ENCODE measurements at places on chromosomes 1 and 21. TPM values are rescaled to one million over a fixed set of nuclear protein-coding genes. Genes with fewer than 3 reads are reported as not detected.

BCL2L15 gene
- not detected for total RNA-seq

MPZ gene
- total RNA-seq = 0.18 TPM

VASH2 gene
- 4.7 TPM for total RNA-seq

ANGPTL3 gene
- total RNA-seq = not detected

ACKR1 gene
- not detected for total RNA-seq

ZC3H12A gene
- total RNA-seq = 45.3 TPM

CD48 gene
- total RNA-seq = not detected

PGLYRP4 gene
- total RNA-seq = not detected

DNA sequence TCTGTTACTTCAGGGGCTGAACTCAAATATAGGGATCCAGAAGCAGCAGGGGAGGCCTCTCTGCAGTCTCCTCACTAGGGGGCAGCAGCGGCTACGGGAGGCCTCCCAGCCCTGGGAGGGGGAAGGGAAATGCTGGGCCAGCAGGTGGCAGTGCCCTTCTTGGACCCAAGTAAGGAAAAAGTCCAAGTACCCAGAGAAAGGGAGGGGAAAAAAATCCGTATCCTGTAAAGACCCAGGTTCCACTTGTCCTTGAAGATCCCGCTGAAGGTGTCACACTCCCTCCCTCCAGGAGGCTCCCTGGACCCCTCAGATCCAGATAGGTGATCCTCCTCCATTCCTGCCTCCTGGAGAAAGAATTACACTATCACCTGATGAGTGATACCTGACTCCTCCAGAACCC is 14.1 kb upstream of the NUAK2 start:
- H3K4me1 ChIP-seq = no peaks in the 10 kb centered on the region
- H3K27ac ChIP-seq = no peak overlapping the region
- H3K4me3 ChIP-seq = no peak overlapping the region
- no peaks in the 10 kb centered on the region for H3K36me3 ChIP-seq

DNA sequence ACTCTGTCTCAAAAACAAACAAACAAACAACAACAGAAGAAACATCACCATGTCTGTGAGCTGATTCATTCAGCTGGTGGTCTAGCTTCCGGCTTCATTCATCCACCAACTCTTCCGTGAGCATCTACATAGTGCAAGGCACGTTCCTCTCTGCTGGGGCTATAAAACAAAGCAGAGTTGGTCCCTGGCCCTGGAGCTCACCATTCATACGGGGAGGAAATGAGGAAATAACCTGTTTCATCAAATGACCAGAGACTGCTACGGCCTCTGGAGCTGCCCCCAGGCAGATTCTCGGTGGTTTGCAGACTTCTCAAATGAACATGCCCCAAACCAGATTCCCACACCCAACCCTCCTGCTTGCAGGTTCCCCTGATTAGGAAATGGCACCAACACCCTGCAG is 41.0 kb upstream of the ID3 start:
- no peak for DNase-seq
- H3K27me3 ChIP-seq = no peaks in the 10 kb centered on the region
- no peaks in the 10 kb centered on the region for H3K4me1 ChIP-seq
- H3K4me3 ChIP-seq = no peak overlapping the region

GRCh38 chr1:156090840-156091188 is 8.5 kb upstream of the MEX3A start:
- H3K4me3 ChIP-seq = no peak overlapping the region
- H3K27ac ChIP-seq = no peak overlapping the region
- no peaks in the 10 kb centered on the region for H3K36me3 ChIP-seq

- H3K4me1 ChIP-seq = no peaks in the 10 kb centered on the region
- H3K27me3 ChIP-seq = no peaks in the 10 kb centered on the region
- H3K27ac ChIP-seq = no peak overlapping the region
- no peak overlapping the region for H3K4me3 ChIP-seq
Measured at GRCh38 chr1:54754045-54754444, 10.3 kb downstream of the PARS2 start.

DNA sequence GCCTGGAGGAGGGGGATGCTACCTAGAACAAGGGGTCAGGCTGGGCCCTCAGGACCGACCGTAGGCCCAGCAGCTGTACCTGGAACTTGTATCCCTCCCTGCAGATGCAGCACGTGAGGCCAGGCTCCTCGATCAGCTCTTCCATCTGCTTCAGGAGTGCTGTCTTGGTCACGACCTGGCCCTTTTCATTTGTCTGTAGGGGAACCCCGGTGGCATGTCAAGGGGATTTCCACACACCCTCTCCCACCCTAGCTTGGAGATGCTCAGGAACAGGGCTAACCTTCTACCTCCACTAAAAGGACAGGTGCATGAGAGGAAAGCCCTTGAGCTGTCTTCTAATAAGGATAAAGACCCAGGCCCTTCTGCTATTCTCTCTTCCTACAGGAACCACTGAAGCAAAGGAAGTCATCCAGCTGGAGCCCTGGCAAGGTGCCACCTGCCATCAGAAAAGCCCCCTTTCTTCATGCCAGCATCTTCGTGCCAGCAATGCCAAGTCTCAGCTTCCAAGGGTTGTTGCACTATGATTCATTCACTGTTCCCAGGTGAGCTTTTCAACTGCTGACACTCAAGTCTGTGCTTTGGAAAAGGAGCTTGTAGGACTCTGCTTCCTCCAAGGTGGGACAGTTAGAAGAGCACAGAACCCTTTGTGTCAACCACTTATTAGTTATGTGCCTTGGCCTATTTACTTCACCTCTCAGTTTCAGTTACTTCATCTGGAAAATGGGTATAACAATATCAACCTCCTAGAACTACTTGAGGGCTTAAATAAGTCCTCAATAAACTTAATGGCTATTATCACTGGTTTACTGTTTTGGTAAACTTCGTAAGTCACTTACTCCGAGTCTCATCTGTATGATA is 122.1 kb downstream of the UBR4 start:
- peaks cover 61% of the 10 kb centered on the region for H3K36me3 ChIP-seq
- H3K27ac ChIP-seq = no peak overlapping the region
- no peak overlapping the region for H3K4me3 ChIP-seq
- no peaks in the 10 kb centered on the region for H3K4me1 ChIP-seq
- no peaks in the 10 kb centered on the region for H3K27me3 ChIP-seq

- no peaks in the 10 kb centered on the region for H3K27me3 ChIP-seq
- peak overlapping the region; percentile 25 for H3K4me3 ChIP-seq
- H3K4me1 ChIP-seq = peaks cover 48% of the 10 kb centered on the region
- no peaks in the 10 kb centered on the region for H3K36me3 ChIP-seq
- no peak for DNase-seq
- peak overlapping the region; percentile 31 for H3K27ac ChIP-seq
Measured at GRCh38 chr1:229229721-229230139, 41.2 kb upstream of the RAB4A start.

GRCh38 chr21:36450511-36450910 is 29.4 kb downstream of the CLDN14 start:
- peak overlapping the region; percentile 70 for H3K27ac ChIP-seq
- no peaks in the 10 kb centered on the region for H3K36me3 ChIP-seq
- DNase-seq = peak; percentile 41
- H3K27me3 ChIP-seq = no peaks in the 10 kb centered on the region
- no peak overlapping the region for H3K4me3 ChIP-seq
- H3K4me1 ChIP-seq = no peaks in the 10 kb centered on the region

GRCh38 chr1:230303822-230304221 is 122.3 kb downstream of the PGBD5 start:
- no peak overlapping the region for H3K27ac ChIP-seq
- H3K4me3 ChIP-seq = no peak overlapping the region
- no peaks in the 10 kb centered on the region for H3K36me3 ChIP-seq
- H3K27me3 ChIP-seq = no peaks in the 10 kb centered on the region
- peak; percentile 28 for DNase-seq

DNA sequence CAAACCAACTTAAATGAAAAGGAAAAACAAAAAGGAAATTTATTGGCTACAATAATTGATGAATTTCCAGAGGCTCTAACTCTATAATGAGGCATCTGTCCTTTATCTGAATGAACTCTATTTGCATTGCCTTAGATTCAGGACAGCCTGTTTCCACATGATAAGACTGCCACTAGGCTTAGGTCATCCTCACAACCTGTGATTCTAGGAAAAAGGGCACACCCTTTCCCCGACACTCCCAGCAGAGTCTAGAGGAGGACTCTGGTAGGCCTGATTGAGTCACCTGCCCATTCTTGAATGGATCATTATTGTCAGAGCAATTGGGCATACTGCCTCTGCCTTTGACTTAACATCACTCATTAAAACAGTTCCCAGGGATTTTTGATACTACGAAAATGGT is 262.8 kb downstream of the TPR start:
- no peaks in the 10 kb centered on the region for H3K36me3 ChIP-seq
- no peak overlapping the region for H3K27ac ChIP-seq
- no peaks in the 10 kb centered on the region for H3K27me3 ChIP-seq
- no peak overlapping the region for H3K4me3 ChIP-seq

- H3K4me3 ChIP-seq = no peak overlapping the region
- no peaks in the 10 kb centered on the region for H3K4me1 ChIP-seq
- H3K27ac ChIP-seq = no peak overlapping the region
- H3K27me3 ChIP-seq = peaks cover 42% of the 10 kb centered on the region
- no peaks in the 10 kb centered on the region for H3K36me3 ChIP-seq
Measured at GRCh38 chr1:75539230-75540116, 71.4 kb downstream of the SLC44A5 start.

DNA sequence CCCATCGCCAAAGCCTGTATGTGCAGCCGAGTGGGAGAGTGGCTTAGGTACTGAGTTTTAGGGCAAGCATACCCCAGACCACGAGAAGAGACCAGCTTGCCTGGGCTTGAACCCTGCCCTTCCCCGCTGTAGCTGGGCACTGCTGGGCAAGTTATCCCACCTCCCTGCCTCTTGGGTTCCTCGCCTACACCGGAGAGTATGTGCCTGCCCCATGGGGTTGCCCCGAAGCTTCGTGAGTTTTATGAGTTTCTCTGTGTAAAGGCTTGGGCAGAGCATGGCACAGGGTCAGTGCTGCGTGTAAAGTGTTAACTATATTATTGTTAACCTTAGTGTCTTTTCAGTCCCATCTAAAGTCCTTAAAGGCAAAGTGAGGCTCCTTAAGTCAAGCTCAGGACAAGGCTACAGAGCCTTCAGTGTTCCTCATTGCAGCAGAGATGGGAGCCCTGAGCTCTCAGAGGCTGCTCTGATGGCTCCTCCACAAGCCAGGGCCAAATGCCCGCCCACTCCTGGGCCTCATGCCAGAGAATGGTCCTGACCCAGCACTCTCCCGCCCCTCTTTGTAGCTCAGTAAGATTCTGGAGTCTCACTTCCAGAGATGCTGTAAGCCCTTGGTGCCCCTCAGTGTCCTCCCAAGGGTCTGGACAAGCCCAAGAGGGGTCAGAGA is 37.0 kb upstream of the KCNA10 start:
- H3K27me3 ChIP-seq = peaks cover 55% of the 10 kb centered on the region
- H3K4me1 ChIP-seq = no peaks in the 10 kb centered on the region
- no peak for DNase-seq
- no peak overlapping the region for H3K27ac ChIP-seq
